Lower lobe of right lung (tissue), 2 donors: ENCODE measurements at places on chromosomes 16 and 17.
A peak's percentile ranks its signal among the peaks of the same experiment; 100 is the strongest.

DNA sequence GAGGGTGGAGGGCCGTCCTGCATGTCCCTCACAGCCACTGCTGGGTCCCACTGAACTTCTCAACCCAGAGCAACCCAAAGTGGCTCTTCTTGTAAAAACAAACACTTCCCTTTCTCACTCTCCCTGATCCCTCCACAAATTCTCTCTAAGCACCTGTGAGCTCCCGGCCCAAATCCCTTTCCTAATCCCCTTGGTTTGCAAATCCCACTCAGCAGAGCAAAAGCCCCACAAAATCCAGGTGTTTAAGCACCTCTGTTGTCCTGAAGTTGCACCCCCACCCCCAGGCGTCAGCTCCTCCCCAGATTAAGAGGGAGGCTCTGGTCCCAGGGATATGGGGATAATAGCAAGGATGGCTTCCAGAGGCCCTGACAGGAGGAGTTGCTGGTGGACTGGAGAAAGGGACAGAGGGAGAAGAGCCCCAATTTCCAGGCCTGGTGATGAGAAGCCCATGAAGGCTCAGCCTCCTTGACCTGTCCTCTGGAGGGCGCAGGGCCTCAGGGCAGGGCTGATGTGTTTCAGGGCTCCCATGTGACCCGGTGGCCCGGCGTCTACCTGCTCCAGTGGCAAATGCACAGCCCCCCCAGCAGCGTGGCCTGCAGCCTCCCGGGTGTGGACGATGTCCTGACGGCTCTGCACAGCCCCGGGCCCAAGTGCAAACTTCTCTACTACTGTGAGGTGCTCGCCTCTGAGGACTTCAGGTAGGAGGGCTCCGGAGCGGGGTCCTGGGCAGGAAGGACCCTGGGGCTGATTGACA, 23.0 kb downstream of the NAGPA start:
- no peak for DNase-seq

GRCh38 chr17:13222975-13223374, 205.1 kb upstream of the ELAC2 start:
- DNase-seq, result no peak

DNA sequence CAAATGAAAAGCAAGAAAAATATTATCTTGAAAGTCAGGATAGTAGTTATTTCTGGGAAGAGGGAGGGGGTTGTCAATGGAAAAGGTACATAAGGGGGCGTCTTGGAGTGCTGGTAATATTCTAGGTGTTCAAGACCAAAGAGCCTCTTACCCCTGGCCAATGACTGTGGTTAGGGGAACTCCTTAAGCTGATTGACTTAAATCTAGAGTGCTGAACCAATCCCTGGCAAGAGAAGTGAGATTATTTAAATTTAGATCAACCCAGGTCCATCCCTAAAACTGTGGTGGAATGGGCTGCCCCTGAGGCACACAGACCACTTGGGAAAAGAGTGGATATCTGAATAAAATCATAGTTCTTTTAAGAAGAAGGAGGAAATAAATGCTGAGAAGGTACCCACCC, 174.1 kb downstream of the COPRS start:
- DNase-seq, result no peak

GRCh38 chr17:75970011-75970523, 8.9 kb downstream of the ACOX1 start:
- no peak for DNase-seq

GRCh38 chr16:70395345-70395901, 43.5 kb downstream of the ST3GAL2 start:
- peak; percentile 85 for DNase-seq

GRCh38 chr16:79013930-79014660, 586.4 kb downstream of the MAF start:
- DNase-seq, result no peak

- DNase-seq, result no peak
Observed at GRCh38 chr16:3594316-3595109, 16.9 kb downstream of the SLX4 start.

DNA sequence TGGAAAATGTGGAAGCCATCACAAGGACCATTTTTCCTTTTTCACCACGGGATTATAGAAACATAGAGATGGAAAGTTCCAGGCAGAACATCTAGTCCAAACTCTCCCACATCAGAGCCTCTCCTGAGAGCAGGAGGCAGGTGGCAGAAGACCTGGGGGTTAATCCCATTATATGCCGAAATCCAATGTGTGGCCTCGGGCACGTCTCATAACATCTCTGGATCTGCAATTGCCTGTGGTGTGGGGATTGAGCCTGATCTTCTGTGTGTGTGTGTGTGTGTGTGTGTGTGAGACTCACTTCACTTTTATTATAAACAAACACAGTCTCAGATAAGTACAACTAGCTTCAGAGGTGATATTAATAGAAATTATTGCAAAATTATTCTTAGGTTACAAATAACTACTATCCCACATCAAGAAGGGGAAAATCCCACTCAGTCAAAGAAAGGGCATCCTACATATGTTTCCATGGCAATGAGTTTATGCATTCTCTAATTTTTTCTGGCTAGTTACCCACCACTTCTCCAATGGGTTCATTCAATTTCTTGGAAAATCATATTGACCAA, 199.1 kb downstream of the FOXL1 start:
- no peak for DNase-seq

GRCh38 chr16:89025636-89026035, 48.6 kb upstream of the CBFA2T3 start:
- no peak for DNase-seq

DNA sequence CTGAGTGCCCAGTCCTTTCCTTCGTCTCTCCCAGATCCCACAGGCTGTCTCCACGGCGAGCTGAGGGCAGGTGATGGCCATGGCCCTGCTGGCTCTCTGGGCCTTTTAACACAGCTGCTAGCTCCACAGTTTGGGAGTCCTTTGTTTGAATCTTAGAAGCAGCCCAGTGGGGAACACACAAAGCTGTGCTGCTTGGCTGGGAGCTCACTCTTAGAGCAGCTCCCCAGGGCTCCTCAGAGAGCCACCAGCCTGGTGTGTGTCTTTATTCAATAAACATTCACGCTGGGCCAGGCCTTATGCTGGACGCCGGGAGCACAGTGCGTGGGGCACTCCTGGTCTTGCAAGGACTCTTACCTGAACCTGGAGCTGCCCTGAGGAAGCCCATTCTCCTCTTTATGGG, 29.7 kb downstream of the WNT3 start:
- DNase-seq, result no peak

GRCh38 chr16:68752602-68753001, 15.5 kb downstream of the CDH1 start:
- DNase-seq, result no peak

DNA sequence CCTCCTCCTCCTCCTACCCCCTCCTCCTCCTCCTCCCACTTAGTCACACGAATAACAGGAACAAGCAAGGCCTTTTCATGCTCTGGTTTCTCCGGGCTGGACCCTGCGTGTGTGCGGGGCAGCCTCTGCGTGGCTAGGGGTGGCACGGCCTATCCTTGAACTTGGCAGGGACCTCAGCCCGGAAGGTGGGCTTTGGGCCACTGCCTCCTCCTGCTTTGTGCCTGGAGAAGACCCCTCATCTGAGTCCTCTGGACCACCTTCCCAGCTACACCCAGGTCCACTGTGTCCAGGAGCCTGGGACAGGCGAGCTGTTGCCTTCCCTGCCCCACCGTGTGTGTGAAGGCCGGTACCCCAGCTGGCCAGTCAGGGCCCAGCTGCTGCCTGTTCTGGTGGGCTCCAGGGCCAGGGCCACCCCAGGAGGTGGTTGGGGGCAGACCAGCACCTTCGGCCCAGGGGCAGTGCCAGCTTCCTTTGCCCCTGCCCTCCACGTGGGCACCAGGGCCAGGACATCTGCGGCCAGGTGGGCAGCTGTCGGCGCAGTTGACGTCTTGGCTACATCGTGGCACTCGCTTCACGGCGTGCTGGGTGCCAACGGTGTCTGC, 35.4 kb downstream of the GINS2 start:
- no peak for DNase-seq
